Activated CD4-positive, alpha-beta T cell treated with anti-CD3 and anti-CD28 coated beads for 1 hour (primary cell): ENCODE measurements at places on chromosomes 3 and 15.

DNA sequence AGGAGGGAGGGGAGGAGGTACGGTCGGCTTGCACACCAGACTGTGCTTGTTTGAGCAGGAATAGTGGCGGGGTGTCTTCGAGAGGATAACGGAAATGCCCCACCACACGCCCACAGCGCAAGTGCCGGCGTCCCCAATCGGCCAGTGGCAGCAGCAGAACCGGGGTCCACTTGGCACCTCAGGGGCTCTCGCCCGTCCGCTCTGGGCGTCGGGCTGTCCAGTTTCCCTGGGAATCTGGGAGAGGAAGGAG lies 53.7 kb downstream of the CCDC54 start:
- DNase-seq, result peak; percentile 12

DNA sequence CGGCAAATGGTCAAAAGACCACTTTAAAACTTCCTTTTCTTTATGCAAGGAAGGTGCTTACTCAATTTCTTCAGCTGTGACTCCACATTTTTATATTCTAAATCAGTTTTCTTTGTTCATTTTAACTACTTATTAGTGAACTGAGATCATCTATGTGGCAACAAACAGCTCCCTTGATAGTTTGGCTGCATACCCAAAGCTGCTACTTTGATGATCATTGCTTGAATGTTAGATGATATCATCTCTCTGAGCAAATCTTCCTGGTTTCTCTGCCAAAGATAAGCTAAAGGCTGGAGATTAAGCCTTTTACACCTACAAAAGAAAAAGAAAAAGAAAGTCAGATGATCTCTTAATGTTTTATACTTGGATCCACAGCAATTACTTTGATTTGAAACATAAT lies 95.5 kb downstream of the DPH6 start:
- no peak for DNase-seq

DNA sequence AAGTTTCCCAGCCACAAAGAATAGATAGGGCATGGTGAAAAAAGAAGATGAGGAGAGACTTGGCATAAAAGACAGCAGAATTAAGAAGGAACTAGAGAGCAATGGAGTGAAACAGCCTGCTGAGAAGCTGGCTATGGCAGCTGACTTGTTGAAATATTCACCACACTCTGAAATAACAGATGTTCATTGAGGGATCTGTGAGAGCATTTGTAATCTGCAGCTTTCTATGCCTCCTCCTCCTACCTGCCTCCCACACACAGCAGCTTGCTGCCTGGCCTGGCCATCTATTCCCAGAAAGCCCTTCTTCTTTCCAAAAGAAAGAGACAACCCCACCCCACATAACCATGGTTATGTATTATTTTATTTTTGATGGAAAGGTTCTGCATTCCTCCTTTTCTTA lies 303.9 kb downstream of the GAP43 start:
- no peak for DNase-seq

DNA sequence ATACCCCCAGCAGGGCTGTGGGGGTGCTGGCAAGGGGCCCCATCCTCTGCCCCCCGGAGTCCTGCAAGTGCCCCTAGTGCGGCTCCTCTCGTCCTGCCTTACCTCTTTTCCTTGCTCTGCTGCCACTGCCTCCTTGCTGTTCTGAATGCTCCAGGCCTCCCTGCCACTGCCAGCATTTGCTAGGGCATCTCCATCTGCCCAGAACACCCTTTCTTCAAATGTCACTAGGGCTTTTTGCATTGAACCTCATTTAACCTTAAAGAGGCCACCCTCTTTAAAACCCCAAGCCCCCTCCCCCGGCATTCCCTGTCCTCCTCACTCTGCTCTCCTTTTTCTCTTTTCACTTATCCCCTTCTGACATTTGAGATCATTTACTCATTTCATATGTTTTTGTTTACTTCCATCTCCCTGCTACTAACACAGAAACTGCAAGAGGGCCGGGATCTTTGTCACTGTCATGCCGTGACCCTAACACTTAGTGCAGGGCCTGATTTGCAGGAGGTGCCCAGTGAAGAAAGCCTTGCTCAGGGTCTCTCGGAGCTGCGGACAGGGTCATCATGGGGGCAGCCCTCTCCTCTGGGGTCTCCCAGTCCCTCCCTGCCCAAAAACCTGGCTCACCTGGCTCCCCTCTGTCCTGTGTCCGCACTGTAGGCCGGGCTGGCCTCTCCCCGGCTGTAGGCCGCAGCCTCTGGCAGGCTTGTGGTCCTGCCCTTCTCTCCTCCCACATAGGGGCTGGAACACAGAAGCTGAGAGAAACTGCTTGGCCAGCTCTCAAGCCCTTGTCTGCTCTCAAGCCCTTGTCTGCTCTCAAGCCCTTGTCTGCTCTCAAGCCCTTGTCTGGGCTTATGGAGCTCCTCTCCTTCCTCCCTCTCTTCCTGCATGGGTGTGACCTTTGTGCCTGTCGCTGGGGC lies at the start of gene ACOX2:
ACOX2 (minus strand) TSS at position 690 of the 911 bp plus-strand sequence. CDS start 2,084 bp downstream, outside the sequence.
- DNase-seq, result no peak

DNA sequence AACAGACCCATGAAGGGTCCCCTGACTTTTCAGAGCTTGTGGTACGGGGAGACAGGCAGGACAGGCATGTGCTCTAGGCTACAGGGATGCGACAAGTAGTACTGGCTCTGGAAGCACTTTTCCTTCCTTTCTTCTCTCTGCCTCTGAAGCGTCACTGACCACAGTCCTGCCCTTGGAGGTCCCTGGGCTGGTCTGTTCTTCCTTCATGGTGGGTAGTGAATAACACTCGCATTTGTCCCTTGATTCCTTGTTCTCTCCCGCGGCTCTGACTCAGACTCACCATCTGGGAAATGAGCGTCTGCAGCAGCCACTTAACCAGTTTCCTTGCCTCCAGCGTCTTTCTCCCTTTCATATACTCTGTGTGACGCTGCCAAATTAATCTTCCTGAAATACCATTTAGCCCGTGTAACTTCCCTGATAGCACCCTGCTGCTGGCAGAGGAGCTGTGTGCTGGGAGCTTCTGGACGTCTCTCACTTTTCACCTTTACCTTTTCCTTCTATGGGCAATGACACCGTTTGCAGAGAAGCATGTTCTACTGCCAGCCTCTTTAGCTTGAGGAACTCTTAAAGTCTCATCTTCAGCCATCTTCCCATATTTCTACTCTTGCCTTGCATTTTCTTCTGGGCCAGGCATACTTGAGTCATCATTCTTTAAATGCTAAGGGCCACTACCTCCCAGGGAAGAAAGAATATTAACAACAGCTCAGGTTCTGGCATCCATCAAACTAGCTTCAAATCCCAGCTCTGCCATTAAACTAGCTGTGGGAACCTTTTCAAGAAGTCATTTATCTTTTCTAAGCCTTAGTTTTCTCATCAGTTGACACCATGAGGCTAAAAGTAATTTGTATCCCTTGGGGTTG lies 33.6 kb downstream of the TMEM45A start:
- DNase-seq, result no peak

GRCh38 chr3:41224120-41224806 lies 25.0 kb downstream of the CTNNB1 start:
- no peak for DNase-seq
